ENCODE measurements at places on chromosomes 2 and 18. TPM values are rescaled to one million over a fixed set of nuclear protein-coding genes. Genes with fewer than 3 reads are reported as not detected.

DNA sequence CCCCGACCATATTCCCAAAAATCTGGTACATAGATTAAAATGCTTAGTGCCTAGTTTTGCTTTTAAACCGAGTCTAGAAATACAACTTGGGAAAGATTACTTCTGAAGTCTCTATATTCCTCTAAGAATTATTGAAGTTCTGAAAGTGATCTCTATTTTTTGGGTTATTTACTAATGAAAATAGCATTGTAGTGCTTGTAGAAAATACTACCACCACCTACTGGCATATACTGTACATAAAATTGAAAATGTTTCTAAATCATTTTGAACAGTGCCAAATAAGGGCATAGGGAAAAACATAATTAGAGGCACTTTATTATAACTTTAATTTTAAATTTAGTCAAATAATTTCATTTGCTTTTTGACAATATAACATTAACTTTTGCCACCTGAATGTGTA, 1399.6 kb upstream of the ZEB2 start:
- DNase-seq = no peak

GRCh38 chr2:27379836-27380625, 503 bp downstream of the ZNF513 start:
- no peak for DNase-seq

DNA sequence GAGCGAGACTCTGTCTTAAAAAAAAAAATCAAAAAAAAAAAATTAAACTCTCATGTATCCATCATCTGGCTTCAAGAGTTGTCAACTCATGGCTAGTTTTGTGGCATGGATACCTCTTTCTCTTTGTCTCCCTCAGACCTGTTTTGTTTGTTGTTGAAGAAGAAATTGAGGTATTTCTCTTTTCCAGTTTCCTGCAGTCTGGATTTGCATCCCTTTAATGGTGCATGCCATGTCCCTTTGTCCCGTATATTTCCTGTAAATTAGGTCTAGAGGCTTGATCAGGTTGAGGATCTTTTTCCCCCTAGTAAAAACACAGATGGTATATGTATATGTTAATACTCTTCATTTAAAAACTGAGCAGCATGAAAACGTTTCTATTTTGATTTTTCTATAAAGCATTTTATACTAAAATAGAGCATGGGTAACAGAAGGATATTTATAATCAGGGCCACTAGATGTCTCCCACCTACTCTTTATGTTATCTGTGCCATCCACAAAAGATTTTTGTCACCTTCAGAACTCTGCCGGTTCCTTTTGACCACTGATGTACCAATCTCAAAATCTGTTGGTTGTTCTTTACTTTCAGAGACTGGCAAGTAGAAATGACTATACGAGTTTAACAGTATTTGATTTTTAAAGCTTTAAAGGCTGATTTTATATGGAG, 80.1 kb downstream of the GALNT1 start:
- DNase-seq = no peak

DNA sequence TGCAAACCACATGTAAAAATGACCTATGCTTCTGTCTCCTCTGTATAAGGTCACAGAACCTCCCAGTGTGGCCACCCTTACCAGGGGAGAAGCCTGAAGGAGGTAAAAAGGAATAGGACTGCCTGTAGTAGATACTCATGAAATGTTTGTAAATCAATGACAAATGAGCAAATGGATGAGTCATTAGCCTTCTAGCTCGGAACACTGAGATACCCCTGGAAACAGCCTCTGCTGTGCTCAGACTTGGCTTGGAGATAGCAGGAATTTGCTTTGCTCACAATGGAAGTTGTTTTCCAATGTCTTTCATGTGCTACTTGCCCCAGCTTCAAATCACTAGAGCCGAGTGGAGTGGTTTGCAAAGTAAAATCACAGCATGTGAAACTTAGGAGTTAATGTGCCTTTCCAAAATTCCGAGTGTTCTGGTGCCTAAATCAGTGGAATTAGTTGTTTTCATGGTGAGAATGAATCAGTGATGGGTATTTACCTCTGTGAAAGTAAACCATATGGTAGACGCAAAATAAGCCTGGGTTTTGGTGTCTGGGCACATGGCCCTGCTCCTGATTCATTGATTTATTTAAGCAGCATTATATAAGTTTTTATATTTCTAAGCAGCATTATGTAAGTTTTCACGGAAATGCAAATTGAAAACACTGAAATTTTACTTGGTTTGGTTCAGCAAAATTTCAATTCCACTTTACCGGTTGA, 154.0 kb upstream of the MAP3K20 start:
- no peak for DNase-seq

DNA sequence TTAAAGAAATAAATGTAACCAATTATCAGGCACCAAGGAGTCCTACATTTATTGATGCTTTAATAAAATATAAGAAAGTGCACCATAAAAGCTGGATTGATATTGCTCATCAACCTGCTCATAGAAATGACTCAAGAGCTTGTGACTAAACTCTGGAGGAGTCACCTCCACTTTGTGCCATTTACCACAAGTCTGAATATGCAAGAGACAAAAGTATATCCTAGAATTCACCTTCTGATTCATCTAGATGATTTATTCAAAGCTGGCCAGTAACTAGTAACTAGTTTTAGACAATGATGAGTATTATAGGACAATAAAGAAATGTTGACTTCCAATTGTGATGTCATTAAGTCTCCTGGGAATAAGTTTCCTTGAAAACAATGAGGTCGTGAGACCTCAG, 146.0 kb upstream of the SOX11 start:
- no peak for DNase-seq

DNA sequence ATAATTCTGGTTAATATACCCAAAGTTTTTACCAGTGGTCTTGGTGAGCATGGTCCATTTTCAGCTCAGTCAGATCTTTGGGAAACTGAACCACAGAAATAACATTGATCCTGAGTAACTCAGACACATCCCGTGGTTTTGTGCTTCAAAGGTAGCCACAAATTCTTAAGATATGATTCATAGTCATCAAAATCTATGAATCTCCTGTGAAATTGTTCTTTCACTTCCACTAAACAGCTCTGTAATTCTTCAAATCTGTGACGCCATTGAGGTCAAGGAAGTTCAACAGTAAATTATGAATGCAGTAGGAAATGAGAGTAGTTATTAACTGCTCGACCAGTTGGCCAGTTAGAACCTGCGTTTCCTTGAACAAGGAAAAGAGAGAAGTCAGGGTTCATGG, 147.3 kb downstream of the IRS1 start:
- no peak for DNase-seq

DNA sequence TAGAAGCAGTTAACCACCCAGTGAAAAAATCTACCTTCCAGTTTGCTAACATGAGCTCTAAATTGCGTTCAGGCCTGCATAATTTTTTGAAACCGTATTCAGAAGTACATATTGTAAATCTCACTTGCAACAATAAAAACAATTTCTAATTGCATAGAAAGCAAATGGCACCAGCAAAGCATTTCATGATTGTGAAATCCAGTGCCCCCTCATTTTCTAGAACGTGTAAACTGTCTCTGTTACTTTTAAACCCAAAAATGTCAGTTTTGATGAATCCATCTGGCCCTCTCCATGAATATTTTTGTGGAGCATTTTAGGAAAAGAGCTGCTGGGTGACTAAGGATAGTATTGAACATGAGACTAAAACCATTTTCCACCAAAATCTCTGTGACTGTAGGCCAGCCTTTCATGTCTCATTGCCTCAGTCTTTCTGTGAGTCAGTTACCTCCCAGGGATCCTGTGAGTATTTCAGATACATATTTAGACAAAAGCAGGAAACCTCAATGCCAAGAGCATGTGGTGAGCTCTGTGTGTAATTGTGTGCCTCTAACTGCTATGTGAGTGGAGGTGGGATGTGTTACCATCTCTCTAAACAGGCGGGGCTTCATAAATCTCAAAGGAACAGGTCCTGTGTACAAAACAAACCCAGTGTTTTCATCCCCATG, 477.8 kb upstream of the DCC start:
- no peak for DNase-seq

DNA sequence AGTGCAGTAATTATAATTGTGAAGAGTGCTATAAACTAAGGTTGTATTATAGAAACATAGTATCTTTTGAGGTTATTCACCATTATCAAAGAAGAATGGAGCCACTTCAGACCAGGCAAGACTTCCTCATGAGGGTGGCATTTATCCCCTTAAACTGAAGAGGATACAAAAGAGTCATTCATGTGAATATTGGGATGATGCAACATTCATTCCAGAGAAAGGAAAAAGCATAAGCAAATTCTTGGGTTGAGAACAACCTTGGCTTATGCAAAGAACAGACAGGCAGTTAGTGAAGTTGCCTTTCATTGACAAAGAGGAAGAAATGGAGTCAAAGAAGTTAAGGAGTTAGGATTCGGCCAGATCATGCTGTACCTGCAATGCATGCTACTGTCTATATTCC, 682.5 kb downstream of the MBD2 start:
- DNase-seq = no peak

GRCh38 chr18:53909668-53910067, 314.8 kb downstream of the MBD2 start:
- DNase-seq = no peak

- no peak for DNase-seq
These were observed 16.5 kb upstream of the FAHD2A start for GRCh38 chr2:95386031-95386430.

- no peak for DNase-seq
These were observed 123.8 kb upstream of the ZEB2 start for GRCh38 chr2:144643537-144644336.

DNA sequence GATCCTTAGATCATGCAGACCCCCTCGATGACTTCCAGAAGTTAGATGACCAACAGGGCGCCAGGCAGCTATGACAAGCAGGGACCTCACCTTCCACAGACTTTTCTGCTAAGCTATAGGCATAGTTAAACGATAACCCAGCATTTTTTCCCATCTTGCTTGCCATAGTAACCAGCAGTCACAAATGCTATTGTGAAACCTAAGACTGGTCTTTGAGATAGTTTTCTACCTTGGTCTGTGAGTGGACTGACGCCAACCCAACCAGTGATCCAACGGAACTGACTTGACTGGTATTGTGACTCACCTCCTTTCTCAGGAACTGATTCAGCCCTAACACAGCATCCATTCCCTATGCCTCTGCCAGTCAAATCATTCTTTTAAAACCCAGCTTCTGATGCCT, 361.2 kb downstream of the LRRTM4 start:
- no peak for DNase-seq

Gene TUBA3E
- not detected for polyA plus RNA-seq

Gene ASIC4
- polyA plus RNA-seq = 0.33 TPM

All from left renal cortex interstitium (tissue), 4 donors.